ENCODE measurements at places on chromosomes 5 and 9. TPM values are rescaled to one million over a fixed set of nuclear protein-coding genes. Genes with fewer than 3 reads are reported as not detected.

The B4GALT1 gene
- 49.5 TPM for total RNA-seq

DNA sequence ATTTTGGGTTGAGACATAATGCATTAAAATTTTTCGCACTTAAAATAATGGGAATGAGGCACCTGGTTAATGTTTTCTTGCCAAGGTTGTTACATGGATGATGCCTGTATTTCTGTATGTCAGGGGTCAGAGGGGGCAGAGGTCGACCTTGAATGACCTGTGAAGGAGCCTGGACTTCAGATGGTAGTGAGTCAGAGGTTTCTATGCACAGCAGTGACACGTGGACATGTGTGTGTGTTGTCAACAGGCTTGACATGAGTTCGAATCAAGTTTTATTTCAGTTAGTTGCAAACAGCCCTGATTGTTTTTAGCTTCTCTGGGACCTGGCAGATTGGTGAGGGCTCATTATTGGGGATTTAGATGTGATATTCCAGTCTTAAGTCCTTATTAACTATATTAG lies 3.6 kb downstream of the IL5 start:
- DNase-seq = no peak

The GPBP1 gene
- total RNA-seq = 50.5 TPM

The PCDHB4 gene
- 1.6 TPM for total RNA-seq

GRCh38 chr9:69759021-69759420 lies 790 bp downstream of the PTAR1 start:
- DNase-seq = no peak

GRCh38 chr5:15002791-15003190 lies 131.2 kb upstream of the ANKH start:
- DNase-seq = no peak
